ENCODE measurements at places on chromosomes 11 and 22.

- DNase-seq = no peak
These were observed 61.5 kb downstream of the NUP98 start for GRCh38 chr11:3735827-3736226.

GRCh38 chr22:21972293-21972779 is 10.3 kb downstream of the TOP3B start:
- DNase-seq = peak; percentile 46

DNA sequence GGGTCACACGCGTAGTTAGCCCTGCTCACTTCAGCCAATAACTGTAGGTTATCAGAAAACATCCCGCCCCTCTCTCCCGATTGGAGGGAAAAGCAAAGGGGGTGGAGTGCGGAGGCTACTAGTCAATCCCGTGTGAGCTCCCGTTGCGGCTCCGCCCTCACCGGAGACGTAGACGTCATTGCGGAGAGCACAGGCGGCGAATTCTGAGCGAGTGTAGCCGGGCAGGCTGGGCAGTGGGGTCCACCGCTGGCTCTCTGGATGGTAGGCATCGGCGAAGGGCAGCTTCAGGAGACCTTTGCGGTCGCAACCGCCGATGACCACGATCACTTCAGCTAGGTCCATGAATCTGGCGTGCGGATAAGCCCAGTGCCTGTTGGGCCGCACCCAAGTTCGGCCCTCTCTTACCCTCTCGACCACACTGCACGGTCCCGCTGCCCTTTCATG is 4.7 kb downstream of the KLHL35 start:
- peak; percentile 25 for DNase-seq

- no peak for DNase-seq
These were observed 119.1 kb downstream of the MN1 start for GRCh38 chr22:27682437-27682836.

DNA sequence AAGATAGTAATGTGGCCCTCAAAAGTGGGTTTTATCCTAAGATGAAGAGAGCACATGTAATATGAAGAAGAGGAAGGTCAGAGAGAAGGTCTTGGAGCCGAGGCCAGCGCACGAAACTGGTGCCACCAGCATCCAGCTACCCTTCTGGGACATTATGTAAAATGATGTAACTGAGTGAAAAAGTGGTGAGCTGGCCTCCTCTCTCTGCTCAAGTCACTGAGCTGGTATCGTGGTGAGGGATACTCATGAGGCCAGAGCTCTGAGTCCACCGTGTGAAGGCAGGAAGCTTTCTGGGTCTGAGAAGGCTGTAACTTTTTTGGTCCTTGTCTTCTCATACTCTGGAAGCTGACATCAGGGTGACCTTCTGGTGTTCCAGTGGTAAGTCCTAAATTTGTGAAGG is 25.1 kb downstream of the RNF185 start:
- DNase-seq = no peak

GRCh38 chr11:73281796-73282660 is 9.9 kb downstream of the P2RY6 start:
- no peak for DNase-seq

- DNase-seq = no peak
These were observed 84.4 kb upstream of the ARHGAP42 start for GRCh38 chr11:100602716-100603115.

DNA sequence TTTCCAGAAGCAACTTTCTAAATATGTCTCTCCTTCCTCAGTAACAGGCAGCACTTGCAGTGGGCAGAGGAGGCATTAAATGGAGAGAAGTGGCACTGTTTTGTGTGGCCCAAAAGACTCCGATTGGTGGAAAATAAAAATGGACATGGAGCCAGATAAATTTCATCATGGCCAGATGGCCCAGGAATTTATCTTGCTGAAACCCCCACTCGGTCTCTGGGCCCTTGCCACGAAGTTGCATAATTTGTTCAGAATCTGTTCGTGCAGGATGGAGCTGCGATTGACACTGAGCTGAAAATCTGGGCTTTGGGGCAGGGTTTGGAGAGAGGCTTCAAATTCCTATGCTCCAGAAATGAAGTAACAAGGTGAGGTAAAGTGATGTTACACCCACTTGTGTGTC is 65.5 kb downstream of the C11orf91 start:
- no peak for DNase-seq

DNA sequence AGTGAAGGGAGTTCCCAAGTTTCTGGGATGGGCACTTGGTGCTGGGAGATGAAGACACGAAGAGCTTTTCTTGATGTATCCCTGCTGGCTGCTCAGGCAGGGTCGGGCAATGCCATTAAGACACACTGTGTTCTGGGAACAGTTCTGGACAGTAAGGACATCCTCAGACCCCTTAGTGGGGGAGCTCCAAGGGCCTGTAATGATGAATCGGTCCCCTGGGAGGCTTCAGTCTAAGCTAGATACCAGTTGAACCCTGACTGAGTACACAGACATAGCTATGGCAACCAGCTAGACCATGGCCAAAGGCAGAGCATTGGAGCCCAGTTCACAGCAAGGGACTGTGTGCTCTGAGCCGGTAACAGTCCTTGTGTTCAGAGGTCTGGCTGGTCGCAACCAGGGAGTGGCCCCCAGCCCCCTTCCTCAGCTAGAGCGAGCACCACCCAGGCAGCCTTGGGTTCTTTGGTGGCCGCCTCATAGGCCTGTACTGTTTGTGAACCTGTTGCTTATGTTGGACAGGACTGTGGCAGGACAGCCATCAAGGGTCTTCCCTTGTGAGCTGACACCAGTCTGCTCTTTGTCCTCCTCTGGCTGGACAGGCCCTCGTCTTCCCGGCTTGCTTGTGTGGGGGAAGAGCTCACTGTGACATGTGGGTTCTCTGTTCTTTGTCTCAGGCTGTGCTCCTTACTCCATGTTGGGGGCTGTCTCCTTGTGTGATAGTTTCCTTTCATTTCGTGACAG is 25.0 kb downstream of the MED15 start:
- DNase-seq = no peak

- DNase-seq = peak; percentile 68
These were observed 148.1 kb downstream of the FAM76B start for GRCh38 chr11:95641495-95641894.

- no peak for DNase-seq
These were observed 70.2 kb downstream of the DBX1 start for GRCh38 chr11:20089796-20090653.

DNA sequence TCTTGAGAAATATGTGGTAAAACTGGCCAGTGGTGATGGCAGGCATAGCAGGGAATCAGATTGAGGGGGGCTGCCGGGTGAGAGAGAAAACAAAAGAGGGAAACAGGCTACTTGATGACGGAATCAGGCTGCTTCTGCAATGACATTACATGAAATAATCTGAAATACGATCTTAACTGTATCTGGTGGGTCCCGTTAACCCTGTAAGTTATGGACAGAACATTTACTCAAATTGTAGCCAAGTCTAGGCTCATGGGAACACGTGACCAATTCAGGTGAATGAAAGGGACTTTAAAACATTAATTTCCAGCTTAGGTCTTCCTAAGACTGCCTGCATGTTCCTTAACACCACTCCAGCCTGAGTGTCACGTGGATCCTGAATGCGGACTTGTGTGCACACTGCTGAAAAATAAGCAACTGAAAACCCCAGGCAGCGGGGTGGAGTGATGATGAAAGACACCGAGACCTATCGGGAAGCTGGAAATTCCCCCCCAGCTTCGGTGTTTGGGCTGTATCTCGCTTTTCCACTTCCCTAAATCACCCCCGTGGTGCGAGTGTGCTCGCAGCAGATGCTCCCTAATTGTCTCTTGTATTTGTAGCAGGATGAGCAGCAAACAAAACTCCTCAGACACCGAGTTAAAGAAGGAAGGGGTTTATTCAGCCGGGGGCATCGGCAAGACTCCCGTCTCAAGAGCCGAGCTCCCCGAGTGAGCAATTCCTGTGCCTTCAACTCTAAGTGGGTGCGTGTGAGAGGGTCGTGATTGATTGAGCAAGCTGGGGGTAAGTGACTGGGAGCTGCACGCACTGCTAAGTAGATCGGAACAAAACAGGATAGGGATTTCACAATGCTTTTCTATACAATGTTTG is 145.0 kb upstream of the GRK3 start:
- no peak for DNase-seq

DNA sequence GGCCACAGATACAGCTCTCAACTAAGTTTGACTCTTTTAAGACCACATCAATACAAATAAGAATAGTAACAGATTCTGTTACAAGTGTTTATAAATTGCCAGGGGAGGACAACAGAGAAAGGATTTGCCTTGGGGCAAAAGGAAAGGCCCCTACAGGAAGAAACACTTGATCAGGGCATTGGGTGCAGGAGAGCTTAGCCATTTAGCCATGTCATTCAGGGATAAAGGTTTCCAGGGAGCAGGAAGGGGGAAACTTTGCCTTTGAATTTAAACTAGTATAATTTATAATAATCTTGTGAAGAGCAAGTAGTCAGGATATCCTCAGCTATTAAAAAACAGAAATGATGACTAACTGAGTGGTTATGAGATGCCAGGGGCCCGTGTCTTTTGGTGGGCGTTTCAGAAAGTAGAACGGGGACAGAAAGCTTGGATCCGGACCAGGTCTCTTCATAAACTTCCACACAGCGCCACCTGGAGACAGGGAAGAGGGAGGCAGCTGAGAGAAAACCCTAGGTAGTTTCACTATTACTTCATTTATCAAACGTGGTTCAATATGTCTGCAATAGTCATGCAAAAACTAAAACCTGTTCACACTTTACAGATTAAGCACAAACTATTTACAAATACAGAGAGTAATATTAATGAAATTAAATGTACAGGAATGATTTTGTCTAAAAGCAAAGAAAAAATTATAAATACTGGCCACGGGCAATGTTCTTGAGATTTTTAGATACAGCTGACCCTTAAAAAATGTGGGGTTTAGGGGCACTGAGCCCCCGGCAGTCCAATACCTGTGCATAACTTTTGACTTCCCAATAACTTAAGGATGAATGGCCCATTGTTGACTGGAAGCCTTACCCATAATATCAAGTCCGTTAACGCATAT is 11.0 kb upstream of the SLC5A4 start:
- peak; percentile 70 for DNase-seq

DNA sequence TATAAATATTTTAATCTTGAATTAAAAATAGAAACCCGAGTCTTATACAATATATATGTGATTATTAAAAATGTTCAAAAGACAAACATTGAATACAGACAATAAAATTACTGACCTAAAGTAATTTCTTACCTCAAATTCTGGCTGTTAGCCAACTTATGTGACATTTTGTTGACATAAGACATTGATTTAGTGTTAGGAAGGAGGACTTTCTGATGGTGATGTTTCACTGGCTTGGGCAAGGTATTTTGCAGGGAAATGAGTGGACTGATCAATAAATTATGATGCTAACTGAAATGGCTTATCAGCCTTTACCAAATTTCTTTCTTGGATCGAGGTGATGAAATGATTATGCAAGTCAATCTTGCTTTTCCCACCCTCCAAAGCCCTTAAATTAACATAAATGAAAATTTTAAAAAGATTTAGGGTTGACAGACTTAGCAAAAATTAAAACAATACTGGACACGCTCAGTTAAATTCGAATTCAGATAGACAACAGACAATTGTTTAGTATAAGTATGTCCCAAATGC is 33.2 kb upstream of the FZD4 start:
- DNase-seq = no peak

- no peak for DNase-seq
These were observed 663 bp upstream of the LARGE2 start for GRCh38 chr11:45921561-45922424.

DNA sequence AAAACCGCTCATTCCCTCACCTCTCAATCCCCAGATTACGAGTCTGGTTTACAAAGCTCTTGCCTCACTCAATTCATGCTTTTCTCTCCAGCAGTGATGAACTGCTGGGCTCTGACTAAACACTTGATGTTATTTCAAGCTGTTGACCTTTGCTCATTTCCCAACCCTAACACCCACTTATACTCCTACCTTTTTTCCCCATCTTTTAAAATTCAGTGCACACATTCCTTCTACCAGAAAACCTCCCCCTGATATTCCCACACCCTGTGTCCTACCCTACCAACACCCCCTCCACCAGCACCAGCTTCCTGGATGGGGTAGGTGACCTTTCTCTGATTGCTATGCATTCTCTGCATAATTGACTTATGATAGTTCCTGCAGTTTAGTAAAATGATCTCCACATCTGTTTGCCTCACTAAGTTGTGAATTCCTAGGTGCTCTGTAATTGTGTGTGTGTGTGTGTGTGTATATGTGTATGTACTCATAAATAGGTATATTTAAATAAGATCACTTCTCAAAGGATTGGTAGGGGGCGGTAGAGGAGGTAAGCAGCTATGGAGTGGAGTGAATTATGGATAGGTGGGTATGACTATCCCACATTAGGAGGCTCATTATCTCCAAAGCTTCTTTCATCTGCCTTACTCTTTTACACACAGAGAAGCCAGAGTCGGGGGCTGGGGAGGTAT is 842 bp downstream of the HEPACAM start:
- DNase-seq = no peak

GRCh38 chr11:68338051-68338780 is 25.8 kb downstream of the LRP5 start:
- no peak for DNase-seq

- peak; percentile 88 for DNase-seq
These were observed 11.3 kb upstream of the GDPD5 start for GRCh38 chr11:75536786-75537641.

All from activated CD4-positive, alpha-beta T cell treated with anti-CD3 and anti-CD28 coated beads, Interleukin-2, Interleukin-4, amounts not matched to agents 100 ng/mL and 50 ng/mL, durations not matched to agents 16 hours and 8 hours (primary cell).